ENCODE measurements at places on chromosomes 12 and 14.

DNA sequence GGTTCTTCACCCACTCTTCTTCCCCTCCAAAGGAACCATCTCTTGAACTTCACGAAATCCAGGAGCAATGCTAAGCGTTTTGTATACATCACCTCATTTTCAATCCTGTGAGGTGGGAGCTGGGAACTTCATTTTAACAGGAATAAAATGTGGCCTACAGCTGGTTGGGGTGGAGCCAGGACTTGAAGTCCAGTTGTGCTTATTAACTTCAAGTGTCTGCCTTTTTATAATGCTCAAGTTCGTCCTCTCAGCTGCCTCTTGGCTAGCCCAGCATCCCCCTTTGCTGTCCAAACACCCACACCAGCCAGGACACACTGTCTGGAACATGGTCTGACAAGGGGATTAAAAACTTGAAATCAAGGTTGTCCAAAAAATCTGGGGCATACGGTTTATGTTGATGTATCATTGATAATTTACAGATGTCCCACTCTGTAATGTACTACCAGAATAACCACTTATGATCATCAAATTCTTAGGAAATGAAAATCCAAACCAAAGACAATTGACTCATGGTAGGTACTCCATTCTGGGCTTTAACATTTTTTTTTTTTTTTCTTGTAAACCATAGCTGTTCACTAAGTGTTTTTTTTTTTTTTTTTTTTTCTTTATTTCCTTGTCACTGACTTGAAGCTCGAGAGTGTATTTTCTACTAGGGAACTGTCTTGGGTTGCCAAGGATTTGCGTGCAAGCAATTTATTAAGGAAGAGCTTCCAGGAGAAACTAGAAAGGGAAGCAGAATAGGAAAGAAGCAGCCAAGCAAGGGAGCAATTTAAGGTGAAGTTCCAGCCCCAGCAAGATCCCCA lies 252.3 kb downstream of the EFCAB11 start:
- no peak for DNase-seq

- DNase-seq = no peak
Observed at GRCh38 chr12:132287391-132288238, 41.8 kb downstream of the GALNT9 start.

DNA sequence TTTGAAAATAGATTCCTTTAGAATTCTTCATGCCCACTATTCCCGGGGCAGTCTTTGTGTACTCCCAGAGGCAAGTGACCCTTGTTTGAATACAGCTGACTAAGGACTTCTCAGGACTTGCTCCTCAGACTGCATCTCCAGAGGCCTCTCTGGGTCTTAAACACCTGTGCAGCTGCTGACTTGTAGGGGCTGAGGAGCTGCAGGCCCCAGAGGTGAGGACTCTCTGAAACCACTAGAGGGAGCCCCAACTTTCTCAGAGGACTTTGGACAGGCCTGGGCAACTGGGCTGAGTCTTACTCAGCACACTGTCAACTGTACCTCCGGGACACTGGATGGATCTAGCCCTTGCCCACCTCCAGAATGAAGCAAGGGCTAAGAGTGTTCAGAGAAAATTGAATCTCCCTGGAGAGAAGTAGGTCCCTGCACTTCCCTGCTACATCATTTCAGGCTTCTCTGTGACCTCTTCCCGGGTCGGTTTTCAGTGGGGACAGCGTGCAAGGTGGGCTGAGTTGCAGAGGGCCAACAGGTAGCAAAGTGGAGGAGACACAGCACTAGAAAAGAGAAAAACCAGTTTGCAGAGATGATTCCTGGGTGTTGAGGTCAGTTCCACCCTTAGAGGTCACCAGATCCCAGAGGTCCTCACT lies 164.6 kb downstream of the TMEM117 start:
- DNase-seq = peak; percentile 34

GRCh38 chr14:25231004-25231403 lies 181.1 kb upstream of the STXBP6 start:
- no peak for DNase-seq

- DNase-seq = no peak
Observed at GRCh38 chr12:124746649-124747425, 116.8 kb downstream of the SCARB1 start.
